ENCODE measurements at places on chromosomes 7 and 10. TPM values are rescaled to one million over a fixed set of nuclear protein-coding genes. Genes with fewer than 3 reads are reported as not detected.

CTAGE4 gene
- total RNA-seq: 4.3 TPM

OPALIN gene
- not detected for total RNA-seq

RAB11FIP2 gene
- total RNA-seq: 25.1 TPM

HKDC1 gene
- total RNA-seq: not detected

MALRD1 gene
- total RNA-seq: 2.4 TPM

NRP1 gene
- 111 TPM for total RNA-seq

DNA sequence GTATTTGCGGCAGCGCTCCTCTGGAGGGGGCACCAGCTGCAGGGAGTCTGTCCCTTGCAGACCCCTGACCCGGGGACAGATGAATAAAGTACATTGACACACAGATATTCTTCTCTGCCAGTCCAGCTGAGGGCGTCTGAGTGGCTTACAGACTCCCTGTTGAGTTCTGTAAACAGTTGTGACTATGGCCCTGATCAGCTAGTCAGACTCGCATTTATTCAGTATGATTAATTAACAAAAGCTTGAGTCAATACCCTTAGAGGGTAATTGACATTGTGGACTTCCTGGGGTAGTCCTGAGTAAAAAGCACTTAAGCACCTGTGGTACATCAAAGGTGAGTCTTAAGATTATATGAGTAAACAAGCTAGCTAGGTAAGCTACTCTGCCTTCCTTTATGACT lies 21.0 kb downstream of the ANKRD30A start:
- no peaks in the 10 kb centered on the region for H3K27me3 ChIP-seq
- DNase-seq: no peak
- H3K4me1 ChIP-seq: no peaks in the 10 kb centered on the region
- H3K36me3 ChIP-seq: no peaks in the 10 kb centered on the region
- H3K27ac ChIP-seq: no peak overlapping the region

DNA sequence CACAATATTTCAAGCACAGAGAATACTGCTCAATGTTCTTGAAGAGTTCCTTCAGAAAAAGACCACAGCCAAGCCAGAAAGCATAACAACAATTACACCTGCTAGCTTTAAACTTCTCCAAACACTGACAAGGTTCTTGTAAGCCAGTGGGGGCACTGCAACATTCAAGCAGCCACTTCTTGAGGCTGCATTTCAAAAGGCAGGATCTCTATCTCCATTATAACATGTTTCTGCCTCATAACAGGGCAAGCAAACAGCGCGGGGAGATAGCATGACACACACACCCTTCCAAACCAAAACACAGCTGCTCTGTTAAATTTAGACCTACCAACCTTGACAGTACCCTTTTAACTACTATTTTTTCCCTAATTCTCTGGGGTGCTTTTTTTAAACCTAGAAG lies 30.8 kb downstream of the CHCHD3 start:
- H3K36me3 ChIP-seq: no peaks in the 10 kb centered on the region
- no peaks in the 10 kb centered on the region for H3K27me3 ChIP-seq
- no peak overlapping the region for H3K4me3 ChIP-seq
- H3K27ac ChIP-seq: no peak overlapping the region
- no peak for DNase-seq

- no peak overlapping the region for H3K27ac ChIP-seq
- no peaks in the 10 kb centered on the region for H3K27me3 ChIP-seq
- H3K4me3 ChIP-seq: no peak overlapping the region
- no peaks in the 10 kb centered on the region for H3K4me1 ChIP-seq
Measured at GRCh38 chr7:69859342-69859741, 261.1 kb downstream of the AUTS2 start.

DNA sequence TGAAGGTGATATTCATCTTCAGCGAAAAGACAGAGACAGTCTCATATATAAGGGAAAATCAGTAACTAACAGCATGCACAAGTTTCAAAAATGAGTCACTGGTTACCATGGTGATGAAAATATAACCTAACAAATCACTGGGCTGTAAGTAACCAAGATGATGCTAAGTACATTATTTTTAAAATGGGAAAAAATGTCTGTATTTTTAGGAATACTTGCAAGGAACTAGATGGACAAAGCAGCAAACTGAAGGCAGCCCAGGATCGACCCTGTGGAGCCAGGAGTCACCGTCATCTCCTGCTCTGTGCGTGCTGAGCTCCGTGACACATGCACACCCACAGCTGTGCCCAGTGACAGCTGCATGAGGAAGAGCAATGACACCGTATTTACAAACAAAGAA lies 137.3 kb downstream of the ELMO1 start:
- no peak overlapping the region for H3K4me3 ChIP-seq
- peaks cover 3% of the 10 kb centered on the region for H3K4me1 ChIP-seq
- no peak for DNase-seq
- H3K36me3 ChIP-seq: no peaks in the 10 kb centered on the region
- no peak overlapping the region for H3K27ac ChIP-seq
- H3K27me3 ChIP-seq: no peaks in the 10 kb centered on the region

GRCh38 chr7:107044347-107045194 lies at the start of gene PRKAR2B:
Gene PRKAR2B (plus strand): TSS chr7:107044705. CDS start chr7:107044908, 203 bp downstream.
- DNase-seq: peak; percentile 69
- H3K27ac ChIP-seq: no peak within 1 kb of the TSS
- no peaks in the 10 kb centered on the region for H3K4me1 ChIP-seq
- no peaks in the 10 kb centered on the region for H3K36me3 ChIP-seq

DNA sequence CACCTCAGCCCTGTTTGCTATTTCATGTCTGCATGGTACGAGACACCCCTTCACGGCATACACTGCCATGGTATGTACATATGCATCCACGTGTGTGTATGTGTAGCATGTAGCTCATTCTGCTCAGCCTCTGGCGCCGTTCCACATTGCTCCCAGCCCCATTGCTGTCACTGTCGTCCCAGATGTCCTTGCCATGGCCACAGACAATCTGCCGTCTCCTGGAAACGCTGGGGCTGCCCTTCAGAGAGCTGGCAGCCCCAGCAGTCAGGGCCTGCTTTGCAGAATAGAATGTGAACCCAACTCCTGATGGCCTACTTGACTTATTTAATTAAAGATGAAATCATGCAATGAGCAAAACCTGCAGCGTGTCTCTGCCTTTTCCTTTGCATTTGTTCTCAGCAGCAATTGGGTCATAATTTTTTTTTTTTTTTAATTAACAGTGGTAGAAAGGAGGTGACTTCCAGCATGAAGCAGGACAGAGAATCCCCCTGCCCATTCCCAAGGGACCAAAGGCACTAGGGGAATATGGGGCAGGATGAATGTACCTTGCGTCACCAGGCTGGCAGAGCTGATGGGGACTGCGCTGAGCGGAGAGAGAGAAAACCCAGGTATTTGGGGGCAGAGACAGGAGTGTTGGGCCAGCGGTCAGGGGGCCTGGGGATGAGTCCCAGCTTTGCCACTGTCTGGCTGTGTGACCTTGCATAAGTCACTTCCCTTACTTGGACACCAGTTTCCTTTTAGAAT lies 49.2 kb downstream of the CHST3 start:
- H3K4me3 ChIP-seq: no peak overlapping the region
- DNase-seq: no peak
- no peaks in the 10 kb centered on the region for H3K36me3 ChIP-seq
- no peaks in the 10 kb centered on the region for H3K4me1 ChIP-seq

DNA sequence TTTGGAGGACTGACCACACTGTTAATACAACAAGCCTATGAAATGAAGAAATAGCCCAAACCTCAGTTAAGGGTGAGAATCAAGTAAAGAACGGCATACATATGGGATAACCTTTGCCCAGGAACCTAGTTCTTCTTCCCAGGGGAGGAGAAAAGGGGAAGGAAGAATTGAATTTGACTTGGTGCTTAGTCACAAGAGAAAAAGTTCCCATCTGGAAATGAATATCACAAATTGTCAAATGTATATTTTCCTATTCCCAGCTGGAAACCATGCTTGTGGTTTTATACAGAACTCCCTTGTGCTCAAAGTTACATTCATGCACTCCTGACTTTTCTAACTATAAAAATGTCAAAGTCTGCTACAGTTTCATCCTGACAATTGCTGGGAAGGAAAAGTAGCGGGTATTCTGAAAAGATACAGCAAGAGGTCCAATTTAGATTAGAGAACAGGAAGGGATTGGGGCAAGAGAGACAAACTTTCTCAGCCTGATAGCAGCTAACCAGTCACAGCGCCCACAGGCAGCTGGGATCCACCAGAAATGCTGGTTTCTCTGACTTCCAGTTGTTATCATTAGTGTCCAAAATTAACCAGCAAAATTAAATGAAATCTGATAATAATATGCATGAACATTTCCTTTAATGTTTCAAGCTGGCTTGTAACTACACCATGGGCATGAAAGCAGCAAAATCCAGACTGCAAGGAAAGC lies 18.6 kb upstream of the GSAP start:
- H3K27ac ChIP-seq: no peak overlapping the region
- H3K4me1 ChIP-seq: no peaks in the 10 kb centered on the region
- DNase-seq: no peak
- no peaks in the 10 kb centered on the region for H3K27me3 ChIP-seq

GRCh38 chr10:127526161-127526560 lies 22.9 kb upstream of the NPS start:
- H3K27me3 ChIP-seq: no peaks in the 10 kb centered on the region
- H3K4me3 ChIP-seq: no peak overlapping the region
- H3K27ac ChIP-seq: no peak overlapping the region
- no peaks in the 10 kb centered on the region for H3K36me3 ChIP-seq

DNA sequence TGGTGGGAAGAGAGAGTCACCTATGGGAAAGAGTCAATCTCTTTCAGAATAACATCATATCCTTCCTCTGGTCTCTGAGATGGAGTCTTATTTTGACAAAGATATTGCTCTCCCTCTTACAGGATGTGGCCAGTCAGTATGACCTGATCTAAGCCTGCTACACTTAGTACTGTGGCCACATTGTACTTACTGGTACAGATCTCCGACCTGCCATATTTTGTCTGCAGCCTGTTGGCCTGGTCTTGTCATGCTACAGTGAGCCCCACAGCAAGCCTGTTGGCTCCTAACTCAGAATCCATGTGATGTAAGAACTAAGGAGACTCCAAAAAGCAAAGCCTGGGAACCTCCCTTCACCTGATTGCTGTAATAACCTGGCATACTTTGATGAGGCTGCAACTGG lies 377.8 kb downstream of the SFMBT2 start:
- H3K27me3 ChIP-seq: no peaks in the 10 kb centered on the region
- no peak overlapping the region for H3K27ac ChIP-seq
- no peaks in the 10 kb centered on the region for H3K36me3 ChIP-seq
- DNase-seq: no peak

DNA sequence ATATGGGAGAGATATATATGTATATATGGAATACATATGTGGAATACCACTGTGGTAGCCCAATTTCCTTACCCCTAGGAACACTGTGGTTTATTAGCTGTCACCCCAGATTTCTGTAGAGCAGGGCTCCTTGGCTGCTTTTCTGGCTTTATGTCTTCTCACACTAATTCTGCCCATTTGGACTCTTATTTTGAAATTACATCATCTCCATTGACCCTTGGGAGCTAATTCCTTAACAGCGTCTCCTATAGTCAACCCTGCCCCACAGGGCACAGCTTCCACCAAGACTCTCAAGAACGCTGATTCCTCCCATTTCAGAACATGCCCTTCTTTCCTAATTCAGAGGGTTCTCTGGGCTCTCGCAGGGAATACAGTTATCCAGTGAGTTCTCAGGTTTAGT lies 55.4 kb upstream of the TARP start:
- H3K4me1 ChIP-seq: no peaks in the 10 kb centered on the region
- no peaks in the 10 kb centered on the region for H3K36me3 ChIP-seq
- no peak overlapping the region for H3K4me3 ChIP-seq
- DNase-seq: no peak

DNA sequence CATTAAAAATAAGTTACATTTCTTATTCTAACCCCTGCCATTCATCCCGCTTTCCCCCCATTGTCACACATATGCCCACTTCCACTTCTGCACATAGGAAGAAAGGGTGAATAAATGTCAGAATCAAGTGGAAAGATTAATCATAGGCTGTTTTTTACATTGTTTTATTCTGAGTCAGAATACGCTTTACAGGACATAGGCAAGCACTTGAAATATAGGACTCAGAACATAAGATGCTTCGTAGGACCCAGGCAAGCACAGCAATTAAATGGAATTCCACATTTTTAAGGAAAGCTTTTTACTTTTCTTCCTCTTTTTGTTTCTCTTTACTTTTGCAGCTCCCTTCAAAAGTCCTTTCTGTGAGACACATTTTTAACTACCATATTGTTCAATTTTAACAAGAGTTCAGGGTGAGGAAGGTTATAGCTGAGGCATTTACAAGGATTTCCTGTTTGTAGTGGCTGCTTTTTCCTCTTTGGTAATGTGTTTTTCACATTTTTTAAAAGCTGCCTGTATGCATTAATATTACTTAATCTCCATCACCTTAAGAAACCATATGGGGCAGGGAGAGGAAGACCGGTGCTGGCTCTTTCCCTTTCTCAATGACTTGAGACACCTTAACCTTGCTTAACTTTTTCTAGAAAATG lies 130.0 kb downstream of the TES start:
- no peaks in the 10 kb centered on the region for H3K27me3 ChIP-seq
- H3K27ac ChIP-seq: no peak overlapping the region
- DNase-seq: no peak
- H3K36me3 ChIP-seq: no peaks in the 10 kb centered on the region

DNA sequence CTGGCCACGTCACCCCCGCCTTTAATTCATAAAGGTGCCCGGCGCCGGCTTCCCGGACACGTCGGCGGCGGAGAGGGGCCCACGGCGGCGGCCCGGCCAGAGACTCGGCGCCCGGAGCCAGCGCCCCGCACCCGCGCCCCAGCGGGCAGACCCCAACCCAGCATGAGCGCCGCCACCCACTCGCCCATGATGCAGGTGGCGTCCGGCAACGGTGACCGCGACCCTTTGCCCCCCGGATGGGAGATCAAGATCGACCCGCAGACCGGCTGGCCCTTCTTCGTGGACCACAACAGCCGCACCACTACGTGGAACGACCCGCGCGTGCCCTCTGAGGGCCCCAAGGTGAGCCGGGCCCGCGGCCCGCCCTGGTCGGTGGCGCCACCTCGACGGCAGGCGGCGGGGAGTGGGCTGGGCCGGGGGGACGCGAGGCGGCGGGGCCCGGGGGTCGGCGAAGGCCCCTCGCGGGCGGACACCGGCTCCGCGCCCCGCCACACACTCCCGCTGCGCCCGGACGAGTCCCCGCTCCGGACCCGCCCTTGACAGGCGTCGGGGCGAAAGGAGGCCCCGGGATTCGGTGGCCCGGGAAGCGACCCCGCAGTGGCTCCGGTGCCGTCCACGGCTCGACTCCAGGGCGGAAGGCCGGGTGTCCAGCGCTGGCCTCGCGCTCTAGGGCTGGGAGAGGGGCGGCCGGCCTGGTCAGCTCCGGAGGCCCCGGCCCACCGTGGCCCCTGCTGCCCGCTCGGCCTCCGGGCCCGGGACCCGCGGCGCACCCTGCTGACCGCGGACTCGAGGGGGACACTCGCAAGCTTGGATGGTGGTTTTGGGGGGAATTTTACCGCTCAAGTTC lies 557 bp downstream of the BAG3 start:
- H3K4me3 ChIP-seq: peak overlapping the region; percentile 87
- H3K4me1 ChIP-seq: no peaks in the 10 kb centered on the region
- H3K27me3 ChIP-seq: no peaks in the 10 kb centered on the region
- H3K36me3 ChIP-seq: no peaks in the 10 kb centered on the region
- peak; percentile 57 for DNase-seq
- H3K27ac ChIP-seq: peak overlapping the region; percentile 99
